GM20000 (cell line): ENCODE measurements at places on chromosomes 7 and 10.

DNA sequence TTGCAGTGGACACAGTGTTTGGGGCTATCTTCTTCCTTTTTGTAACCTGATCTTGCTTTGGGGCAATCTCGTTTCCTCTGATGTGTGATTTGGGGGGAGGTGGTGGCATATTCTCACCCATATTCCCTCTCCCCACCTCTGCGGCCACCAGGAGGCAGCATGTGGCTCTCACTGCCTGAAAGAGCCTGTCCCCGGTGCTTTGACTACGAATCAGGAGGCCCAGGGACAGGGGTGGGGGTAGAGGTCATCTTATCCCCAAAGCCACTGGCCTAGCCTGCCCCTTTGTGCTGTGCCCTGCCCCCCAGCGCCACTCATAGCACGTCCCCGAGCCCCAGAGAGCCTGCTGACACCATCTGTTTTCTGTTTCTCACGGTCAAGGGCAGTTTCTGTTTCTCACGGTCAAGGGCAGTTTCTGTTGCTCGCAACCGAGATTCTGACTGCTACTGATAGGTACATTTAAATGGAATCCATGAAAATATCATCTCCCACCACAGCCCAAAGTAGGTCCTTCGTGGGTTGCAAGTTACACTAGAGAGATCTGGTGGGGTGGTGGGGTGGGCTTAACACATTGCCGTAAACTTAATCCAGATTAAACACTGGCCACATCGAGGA, 28.2 kb downstream of the PHYH start:
- peak; percentile 73 for DNase-seq

DNA sequence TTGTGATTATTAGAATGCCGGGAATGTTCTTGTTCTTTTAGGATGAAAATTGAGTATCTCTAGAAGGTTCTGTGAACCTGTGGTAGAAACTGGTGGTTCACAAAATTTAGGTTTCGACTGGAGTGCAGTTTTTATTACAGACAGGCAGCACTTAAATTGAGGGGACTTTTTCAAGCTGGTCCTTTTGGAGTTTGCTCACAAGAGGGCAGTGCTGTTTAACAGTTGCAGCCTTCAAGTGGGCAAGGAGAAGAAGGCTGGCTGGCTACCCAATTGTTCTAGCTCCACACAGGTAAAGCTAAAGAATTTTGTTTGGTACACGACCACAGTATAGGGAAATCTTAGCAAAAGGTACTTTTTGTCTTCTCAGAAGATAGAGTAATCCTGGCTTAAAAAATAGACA, 233.6 kb downstream of the SNX13 start:
- peak; percentile 51 for DNase-seq

DNA sequence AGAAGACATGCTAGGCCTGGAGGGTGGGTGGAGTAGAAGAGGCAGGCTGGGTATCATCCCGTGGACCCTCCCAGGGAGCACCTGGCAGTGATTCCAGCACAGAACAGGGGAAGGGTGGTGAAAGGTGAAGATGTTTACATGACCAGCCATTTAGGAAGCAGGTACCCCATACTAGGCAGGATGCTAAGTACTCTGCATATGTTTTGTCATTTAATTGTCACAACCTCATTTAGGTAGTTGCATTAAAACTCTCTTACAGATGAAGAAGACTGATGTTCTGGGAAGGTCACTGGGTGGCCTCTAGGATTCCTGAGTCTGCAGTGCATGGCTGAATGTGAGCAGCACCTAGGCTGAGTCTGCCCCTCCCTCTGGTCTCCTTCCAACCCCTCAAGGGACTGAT, 15.2 kb downstream of the ITPRIP start:
- DNase-seq = no peak

DNA sequence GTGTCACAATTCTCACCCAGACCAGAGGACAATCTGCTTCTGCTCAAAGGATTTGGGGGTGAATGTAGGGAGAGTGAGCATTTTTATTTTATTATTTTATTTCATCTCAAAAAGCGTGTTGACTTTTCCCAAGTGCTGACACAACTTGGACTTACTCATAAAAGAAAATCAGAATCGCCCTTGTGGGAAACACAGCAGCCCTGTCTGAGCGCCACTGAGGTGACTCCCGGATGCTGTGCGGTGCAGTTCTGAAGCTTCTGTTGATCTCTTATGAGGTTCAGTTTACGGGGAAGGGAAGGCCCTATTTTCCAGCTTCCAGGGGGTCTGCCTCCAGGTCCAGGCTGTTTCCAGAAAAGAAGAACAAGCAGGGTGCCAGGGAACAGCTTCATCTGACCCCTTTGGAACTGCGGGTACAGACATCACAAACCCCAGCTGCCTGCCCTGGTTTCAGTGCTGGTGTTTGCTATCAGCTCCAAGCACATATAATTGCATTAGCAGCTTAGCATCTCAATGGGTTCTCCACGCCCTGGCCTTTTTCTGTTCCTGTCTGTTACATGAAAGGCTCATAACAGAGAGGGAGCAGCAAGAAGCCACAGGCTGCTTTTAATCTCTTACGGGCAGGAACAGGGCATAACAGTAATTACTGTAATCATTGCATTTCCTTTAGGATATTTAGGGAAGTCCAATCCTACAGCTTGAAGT, 52.4 kb downstream of the PARP12 start:
- DNase-seq = peak; percentile 21

- no peak for DNase-seq
These were observed 18.0 kb downstream of the CHST15 start for GRCh38 chr10:124075231-124075955.

DNA sequence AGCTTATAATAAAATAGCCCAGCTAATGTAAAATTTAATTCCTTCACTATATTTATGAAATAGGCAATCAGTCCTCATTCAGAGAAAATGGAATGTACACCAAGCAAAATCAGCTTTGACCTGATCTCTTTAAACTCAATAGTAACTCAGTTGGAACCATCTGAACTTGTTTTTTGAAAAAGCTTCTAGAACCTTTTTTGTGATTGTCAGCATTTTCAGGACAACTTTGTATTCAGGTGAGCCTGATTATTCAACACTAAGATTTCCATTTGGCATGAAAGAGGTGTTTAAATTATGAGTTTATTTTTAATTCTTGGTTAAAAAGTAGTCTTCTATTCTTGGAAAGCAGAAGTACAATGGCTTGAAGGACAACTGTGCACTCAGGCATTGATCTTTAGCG, 89.5 kb downstream of the FRMD4A start:
- no peak for DNase-seq

GRCh38 chr10:77293773-77294172, 343.8 kb downstream of the KCNMA1 start:
- no peak for DNase-seq

- DNase-seq = no peak
These were observed 15.9 kb downstream of the FAM149B1 start for GRCh38 chr10:73183667-73184281.

GRCh38 chr7:151782598-151783448, 94.1 kb downstream of the PRKAG2 start:
- peak; percentile 85 for DNase-seq

- DNase-seq = no peak
These were observed 124.9 kb downstream of the CSTF2T start for GRCh38 chr10:51574248-51575048.

GRCh38 chr7:30977222-30977621, 13.5 kb downstream of the GHRHR start:
- DNase-seq = no peak

DNA sequence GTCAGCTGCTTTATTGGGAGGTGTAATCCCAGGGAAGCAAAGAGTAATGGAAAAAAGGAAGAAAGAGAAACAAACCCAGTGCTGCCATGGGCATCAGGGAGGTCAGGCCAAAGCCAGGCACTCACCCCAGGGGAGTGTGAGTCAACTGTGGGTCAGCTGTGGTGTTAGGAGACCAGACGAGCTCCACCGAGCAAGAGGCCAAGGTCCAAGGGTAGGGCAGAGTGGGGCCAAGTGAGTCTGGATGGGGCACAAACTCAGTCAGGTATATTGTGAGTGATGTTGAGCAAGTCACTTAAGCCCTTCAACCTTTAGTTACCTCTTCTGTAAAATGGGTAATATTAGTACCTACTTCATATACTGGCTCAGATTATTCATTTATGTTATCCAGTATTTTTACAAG, 30.4 kb upstream of the CDK13 start:
- DNase-seq = no peak

DNA sequence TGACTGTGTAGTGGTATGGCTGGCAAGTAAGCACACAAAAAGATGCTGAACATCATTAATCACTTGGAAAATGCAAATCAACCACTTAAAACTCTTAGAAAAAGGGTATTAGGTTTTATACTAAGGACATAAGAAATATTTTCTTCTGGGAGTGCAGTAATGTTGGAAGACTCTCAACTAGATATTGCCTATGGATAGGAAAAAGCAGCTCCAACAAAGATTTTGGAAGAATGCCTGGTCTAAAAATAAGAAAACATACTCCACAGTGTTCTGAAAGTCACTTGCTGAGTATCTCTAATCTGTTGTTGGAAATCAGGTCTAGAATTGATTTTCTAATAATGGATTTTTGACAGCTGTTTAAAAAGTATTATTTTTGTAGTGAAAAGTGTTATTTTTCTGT, 50.8 kb upstream of the PHYHIPL start:
- no peak for DNase-seq

GRCh38 chr10:11231285-11231684, 213.6 kb downstream of the CELF2 start:
- DNase-seq = no peak

- DNase-seq = no peak
These were observed 301.3 kb downstream of the PHTF2 start for GRCh38 chr7:78099715-78100394.

DNA sequence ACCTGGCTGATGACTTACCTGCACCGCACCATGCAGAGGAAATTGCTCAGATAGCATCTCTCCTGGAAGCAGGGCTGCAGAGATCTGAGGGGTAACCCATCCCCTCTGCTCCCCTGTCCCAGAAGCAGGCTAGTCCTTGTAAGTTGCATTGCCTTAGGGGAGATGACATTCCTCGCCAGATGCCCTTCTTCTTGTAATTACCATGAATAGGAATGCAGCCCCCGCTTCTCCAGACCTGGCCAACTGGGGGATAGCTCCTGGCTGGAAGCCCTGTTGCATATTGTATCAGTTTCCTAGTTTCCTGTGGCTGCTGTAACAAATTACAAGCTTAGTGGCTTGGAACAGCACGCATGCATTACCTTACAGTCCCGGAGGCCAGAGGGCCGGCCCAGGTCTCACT, 47.5 kb upstream of the EN2 start:
- DNase-seq = no peak

- no peak for DNase-seq
These were observed 78.8 kb upstream of the TMEM196 start for GRCh38 chr7:19852192-19852591.

GRCh38 chr10:13158401-13158800, 3.0 kb upstream of the MCM10 start:
- no peak for DNase-seq

DNA sequence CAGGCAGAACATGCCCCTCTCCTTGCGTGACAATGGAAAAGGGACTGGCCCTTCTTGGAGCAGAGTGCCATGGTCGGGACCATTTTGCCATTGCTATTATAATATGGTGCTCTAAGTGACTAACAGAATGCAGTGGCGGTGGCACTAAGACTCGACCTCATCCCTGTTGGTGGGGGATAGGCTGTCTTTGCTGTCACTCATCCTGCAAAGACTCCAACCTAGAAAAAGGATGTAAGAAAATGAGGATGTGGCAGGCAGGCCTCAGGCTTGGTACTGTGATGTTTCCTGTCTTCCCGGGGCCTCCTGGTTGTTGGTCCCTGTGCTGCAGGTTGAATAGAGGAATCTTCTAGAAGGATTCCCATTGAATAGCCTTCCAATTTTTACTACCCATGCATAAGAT, 18.6 kb downstream of the BLNK start:
- DNase-seq = no peak

DNA sequence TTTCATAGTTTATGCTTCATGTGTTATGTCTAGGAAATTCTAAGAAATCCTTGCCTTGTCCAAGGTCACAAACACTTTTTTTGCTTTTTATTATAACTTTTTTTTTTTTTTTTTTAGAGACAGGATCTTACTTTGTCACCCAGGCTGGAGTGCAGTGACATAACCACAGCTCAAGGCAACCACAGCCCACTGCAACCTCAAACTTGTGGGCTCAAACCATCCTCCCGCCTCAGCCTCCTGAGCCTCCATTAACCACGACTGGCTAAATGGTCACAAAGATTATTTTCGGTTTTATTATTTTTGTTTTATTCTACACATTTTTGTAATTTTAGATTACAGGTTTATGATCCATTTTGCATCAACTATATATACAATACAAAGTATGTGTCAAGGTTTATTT, 7.1 kb upstream of the FAM204A start:
- no peak for DNase-seq

DNA sequence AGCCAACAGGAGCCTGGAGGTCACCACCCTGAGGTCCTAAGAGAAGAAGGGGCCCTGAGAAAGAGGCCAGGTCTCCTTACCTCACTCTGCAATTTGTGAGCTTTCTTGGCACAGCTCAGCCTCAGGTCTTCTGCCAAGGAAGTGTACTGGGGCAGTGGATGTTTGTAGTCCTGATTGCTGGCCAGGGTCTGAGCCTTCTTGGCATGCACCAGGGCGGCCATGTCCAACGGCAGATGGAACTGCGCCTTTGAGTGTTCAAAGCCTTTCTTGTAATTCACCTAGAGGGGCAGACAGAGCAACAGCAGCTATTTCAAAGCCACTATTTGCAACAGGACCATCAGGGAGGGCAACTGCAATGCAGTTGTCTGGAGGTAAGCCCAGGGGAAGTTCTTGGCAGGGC, 51.7 kb downstream of the NRAP start:
- no peak for DNase-seq

GRCh38 chr7:79337717-79338116, 115.8 kb downstream of the MAGI2 start:
- DNase-seq = no peak

- DNase-seq = no peak
These were observed 53.1 kb upstream of the CXCL12 start for GRCh38 chr10:44437840-44438511.

GRCh38 chr7:49125246-49125645, 200.9 kb downstream of the CDC14C start:
- no peak for DNase-seq

GRCh38 chr7:138023618-138024342, 21.9 kb upstream of the CREB3L2 start:
- DNase-seq = peak; percentile 56

- DNase-seq = no peak
These were observed 67.3 kb upstream of the UCN3 start for GRCh38 chr10:5297466-5297865.

DNA sequence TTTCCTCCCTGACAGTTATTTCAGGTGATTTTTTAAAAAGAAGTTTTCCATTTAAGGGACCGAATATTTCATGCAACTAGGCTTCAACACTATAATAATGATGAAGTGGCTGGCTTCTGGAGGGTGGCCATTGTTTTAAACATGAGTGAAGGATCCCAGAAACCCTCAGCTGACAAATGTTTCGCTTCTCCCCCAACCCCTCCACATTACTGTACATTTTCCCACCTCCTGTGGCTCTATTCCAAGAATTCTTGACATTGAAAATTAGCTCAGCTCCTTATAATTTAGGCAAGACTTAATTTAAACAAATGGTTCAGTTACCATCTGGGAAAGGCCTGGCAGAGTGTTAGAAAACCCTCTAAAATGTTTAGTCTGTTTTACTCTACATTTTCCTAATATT, 129.9 kb upstream of the CDCA7L start:
- no peak for DNase-seq
